ENCODE measurements at places on chromosomes 6 and 20. TPM values are rescaled to one million over a fixed set of nuclear protein-coding genes. Genes with fewer than 3 reads are reported as not detected.

The FRK gene
- total RNA-seq, result 6.9 TPM

The CST2 gene
- not detected for total RNA-seq

DNA sequence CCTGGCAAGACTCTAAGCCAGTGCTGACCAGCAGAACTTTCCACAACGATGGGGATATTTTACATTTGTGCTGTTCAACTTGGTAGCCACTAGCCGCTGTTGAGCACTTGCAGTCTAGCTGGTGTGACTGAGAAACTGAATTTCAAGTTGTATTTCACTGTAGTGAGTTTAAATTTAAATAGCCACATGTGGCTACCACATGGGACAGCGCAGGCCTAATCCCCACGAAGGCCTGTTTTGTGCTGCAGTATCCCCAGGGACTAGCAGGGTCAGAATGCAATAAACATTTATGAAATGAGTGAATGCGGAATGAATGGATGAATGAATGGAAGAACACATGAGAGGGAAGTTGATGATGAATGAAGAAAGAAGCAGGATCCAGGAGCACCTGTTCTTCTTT, 115.8 kb downstream of the TRERF1 start:
- no peak overlapping the region for H3K27ac ChIP-seq
- H3K4me1 ChIP-seq, result no peaks in the 10 kb centered on the region
- H3K36me3 ChIP-seq, result no peaks in the 10 kb centered on the region
- H3K27me3 ChIP-seq, result no peaks in the 10 kb centered on the region
- no peak overlapping the region for H3K4me3 ChIP-seq

- no peaks in the 10 kb centered on the region for H3K4me1 ChIP-seq
- no peak for DNase-seq
- H3K4me3 ChIP-seq, result no peak overlapping the region
- no peak overlapping the region for H3K27ac ChIP-seq
- H3K36me3 ChIP-seq, result no peaks in the 10 kb centered on the region
Measured at GRCh38 chr6:136774228-136775041, 17.8 kb downstream of the MAP3K5 start.

DNA sequence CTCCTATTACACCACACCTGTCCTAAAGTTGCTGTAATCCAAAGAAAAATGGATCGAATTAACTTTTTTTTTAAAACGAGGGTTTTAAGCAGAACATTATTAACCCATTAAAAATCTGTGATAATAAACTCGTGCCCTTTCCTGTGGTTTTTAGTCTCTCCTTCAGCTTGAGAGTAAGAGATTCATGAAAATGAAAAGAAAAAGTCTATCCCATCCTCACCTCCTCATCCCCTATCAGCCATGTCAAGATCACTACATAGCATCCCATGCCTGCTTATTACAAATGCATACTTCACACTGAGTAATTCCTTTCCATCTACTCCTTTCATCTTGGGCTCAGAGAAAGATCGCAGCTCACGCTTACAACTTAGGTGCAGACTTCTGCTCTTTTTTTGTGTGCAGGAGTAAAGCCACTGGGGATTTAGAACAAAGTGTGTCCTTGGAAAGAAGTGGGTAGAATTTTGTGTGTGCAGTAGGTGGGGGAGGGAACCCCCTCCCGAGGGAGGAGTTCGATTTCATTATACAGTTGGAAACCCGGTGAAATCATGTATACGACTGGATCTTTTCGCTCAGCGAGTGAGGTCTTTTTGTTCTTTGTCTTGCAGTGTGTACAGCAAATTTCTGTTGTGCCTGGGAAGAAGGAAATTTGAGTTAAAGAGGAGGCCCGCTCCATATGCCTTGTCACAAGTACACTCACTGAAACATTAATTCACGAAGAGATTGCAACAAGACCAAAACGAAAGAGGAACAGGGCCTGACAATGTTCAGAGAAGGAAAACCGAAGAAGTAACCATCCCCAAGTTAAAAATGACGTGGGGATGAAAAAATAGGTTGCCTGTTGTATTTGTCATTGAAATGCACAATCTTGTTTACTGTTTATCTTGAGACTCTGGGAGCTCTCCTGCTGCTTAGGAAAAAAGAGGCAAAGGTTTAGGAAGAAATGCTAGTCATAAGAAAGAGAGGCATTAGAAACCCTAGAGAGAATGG, 146.5 kb upstream of the ZNF217 start:
- H3K4me1 ChIP-seq, result no peaks in the 10 kb centered on the region
- no peaks in the 10 kb centered on the region for H3K36me3 ChIP-seq
- H3K4me3 ChIP-seq, result no peak overlapping the region

GRCh38 chr6:45784250-45784649, 231.4 kb downstream of the CLIC5 start:
- H3K4me1 ChIP-seq, result no peaks in the 10 kb centered on the region
- no peaks in the 10 kb centered on the region for H3K36me3 ChIP-seq
- DNase-seq, result no peak
- no peak overlapping the region for H3K27ac ChIP-seq
- H3K4me3 ChIP-seq, result no peak overlapping the region

GRCh38 chr6:13695252-13695651, 16.4 kb downstream of the RANBP9 start:
- H3K4me3 ChIP-seq, result no peak overlapping the region
- no peak for DNase-seq
- H3K27me3 ChIP-seq, result no peaks in the 10 kb centered on the region
- H3K4me1 ChIP-seq, result no peaks in the 10 kb centered on the region
- no peaks in the 10 kb centered on the region for H3K36me3 ChIP-seq
